ENCODE measurements at places on chromosomes 12 and 14.

DNA sequence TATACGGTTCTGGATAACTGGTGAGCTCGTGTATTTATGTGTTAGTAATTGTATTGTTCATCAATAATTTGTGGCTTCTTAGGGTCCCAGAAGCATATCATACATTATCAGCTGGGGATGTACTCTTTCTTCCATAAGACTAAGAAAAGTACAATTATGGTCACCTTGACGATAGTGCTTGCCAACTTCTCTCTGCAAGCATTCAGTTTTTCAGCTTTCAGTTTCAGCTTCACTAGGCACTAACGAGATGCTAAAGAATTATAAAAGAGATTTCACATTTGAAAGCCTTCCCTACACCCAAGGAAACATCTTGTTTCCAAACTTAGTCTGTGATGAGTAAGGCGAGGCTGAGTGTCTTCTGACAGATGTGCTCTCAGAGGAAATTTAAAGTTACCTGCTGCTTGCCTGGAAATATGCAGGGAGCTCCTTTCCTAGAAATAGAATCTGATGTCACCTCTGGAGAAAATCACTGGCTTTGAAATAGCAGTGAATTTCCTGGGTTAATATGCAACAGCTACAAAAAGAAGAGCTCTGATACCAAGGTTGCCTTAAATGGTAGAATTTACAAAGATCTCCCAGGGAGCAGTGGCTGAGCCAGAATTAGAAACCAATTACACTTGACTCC, 1419.9 kb upstream of the TMEM132C start:
- no peak for DNase-seq

DNA sequence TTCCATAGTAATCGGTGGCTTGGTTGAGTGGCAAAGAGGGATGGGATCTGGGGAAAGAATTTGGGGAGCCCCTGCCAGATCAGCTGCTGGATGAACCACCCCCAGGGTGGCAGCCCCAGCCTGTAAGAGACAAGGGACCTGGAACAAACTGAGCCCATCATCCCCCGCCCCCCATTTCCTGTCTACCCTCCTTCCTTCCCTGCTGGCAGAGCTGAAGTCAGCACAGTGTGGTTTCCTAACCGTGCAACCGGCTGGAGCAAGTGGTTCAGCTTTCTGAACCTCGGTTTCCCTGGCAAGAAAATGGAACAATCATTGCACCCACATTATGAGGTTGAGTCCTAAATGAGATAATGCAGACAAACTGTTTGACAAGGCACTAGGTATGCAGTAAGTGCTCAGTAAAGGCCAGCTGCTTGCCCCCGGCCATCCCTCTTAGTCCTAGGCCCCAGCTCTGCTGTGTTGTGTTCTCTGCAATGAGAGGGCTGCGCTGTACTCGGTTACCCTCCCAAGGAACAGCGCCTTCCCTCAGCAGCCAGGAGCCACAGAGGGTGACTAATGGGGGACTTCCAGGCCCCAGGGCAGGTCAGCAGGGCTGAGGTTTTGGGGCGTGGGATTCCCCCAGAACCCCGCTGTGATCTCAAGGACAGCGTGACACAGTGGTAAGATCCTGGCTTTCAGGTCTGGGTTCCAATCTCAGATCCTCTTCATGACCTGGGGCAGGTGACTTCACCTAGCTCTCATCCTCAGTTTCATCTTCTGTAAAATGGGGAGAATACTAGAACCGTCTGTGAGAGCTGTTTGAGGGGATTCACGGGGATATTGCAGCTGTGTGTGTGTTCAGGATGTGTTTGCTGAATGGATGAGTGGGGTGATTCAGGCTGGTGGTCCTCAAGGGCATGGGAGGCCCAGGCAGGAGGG, 16.5 kb downstream of the SELPLG start:
- DNase-seq, result no peak

GRCh38 chr14:104281768-104282301, 143.4 kb downstream of the KIF26A start:
- no peak for DNase-seq

DNA sequence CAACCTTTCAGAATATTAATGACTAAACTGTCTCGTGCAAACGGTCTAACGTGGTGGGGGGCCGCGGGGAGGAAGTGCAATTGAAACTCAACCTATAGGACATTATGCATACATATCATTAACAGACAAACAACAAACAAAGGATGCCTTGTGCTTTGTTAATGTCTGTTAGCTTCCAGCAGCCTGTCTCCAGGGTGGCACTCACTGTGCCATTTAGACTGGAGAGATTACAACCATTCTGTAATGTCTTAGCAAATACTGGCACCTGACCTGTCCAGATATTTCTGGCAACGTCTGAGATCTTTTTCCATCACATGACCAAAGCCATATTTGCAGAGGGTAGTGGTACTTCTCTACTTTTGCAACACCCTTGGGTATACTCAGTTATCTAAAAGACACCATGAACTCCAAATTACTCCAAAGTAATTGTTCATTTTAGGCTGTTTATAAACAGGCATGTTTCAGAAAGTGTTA, 11.6 kb downstream of the BHLHE41 start:
- DNase-seq, result no peak
